Fibroblast of the aortic adventitia (primary cell): ENCODE measurements at places on chromosomes 2 and 18.

DNA sequence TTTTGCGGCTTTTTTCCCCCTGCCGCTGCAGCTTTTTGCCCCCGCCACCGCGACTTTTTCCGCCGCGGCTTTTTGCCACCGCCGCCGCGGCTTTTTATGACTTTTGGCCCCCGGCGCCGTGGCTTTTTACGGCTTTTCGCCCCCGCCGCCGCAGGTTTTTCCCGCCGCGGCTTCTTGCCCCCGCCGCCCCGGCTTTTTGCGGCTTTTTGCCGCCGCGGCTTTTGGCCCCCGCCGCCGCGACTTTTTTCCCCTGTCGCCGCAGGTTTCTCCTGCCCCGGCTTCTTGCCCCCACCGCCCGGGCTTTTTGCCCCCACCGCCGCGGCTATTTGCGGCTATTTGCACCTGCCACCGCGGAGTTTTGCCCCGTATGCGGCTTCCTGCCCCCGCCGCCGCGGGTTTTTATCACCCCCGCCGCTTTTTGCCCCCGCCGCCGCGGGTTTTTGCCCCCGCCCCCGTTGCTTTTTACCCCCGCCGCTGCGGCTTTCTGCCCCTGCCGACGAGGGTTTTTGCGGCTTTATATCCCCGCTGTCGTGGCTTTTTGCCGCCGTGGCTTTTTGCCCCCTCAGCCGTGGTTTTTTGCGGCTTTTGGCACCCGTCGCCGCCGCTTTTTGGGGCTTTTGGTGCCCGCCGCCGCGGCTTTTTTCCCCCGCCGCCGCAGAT is 2750.9 kb downstream of the RPIA start:
- DNase-seq, result no peak

GRCh38 chr18:22701795-22702194 is 231.3 kb upstream of the RBBP8 start:
- DNase-seq, result no peak

- no peak for DNase-seq
These were observed 430.6 kb upstream of the VRK2 start for GRCh38 chr2:57615855-57616556.

DNA sequence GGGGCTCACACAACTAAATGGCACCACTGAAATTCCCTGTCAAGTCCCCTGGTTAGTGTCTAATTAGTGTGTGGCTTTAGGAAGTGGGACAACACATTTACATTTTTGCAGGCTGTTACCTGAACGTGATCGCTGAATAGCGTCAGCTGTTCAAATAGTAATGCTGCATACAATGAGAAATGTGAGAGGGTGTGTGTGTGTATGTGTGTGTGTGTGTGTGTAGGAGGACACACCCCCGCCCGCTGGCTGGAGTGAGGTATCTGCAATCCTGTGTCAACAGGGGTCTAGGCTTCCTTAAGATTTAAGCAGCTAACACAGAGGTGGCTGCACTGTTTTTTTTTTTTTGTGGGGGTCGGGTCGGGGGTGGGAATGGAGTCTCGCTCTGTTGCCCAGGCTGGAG is 4.8 kb upstream of the LYPD6B start:
- DNase-seq, result no peak

GRCh38 chr2:120908314-120908975 is 172.8 kb downstream of the GLI2 start:
- no peak for DNase-seq

DNA sequence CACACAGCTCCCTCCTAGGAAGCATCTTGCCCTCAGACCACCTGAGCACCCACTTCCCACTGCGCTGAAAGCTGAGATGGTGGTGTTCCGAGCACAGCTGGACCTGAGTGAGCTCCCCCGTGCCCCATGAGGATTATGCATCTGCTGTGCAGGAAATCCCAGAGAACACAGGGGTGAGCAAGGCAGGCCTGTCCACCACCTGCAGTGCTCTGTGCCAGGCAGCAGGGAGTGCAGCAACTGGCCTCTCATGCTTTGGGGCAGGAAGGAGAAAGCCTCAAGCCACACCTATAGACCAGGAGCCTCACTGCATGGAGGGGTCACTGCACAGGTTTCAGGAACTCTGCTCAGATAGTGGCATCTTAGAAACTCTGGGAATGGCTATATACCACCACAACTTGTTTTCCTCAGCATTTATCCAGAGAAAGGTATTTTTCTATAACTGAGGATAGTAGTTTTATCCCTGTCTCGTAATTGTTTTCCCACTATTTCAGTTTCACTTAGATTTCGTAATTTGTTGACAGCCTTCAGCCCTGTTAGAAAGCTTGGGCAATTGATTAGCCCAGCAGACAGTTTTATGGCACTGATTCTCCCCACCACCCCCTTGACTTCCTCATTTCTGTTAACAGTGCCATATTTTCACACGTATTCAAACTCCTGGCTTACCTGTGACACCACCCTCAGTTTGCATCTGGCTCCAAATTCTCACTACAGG is 144.3 kb upstream of the DAPL1 start:
- DNase-seq, result no peak
